ENCODE measurements at places on chromosomes 5 and 9. TPM values are rescaled to one million over a fixed set of nuclear protein-coding genes. Genes with fewer than 3 reads are reported as not detected.
A peak's percentile ranks its signal among the peaks of the same experiment; 100 is the strongest.

- DNase-seq, result no peak
These were observed 147.2 kb downstream of the PDZD2 start for GRCh38 chr5:31786090-31786631.

SAPCD2 gene
- polyA plus RNA-seq, result 10.4 TPM

DNA sequence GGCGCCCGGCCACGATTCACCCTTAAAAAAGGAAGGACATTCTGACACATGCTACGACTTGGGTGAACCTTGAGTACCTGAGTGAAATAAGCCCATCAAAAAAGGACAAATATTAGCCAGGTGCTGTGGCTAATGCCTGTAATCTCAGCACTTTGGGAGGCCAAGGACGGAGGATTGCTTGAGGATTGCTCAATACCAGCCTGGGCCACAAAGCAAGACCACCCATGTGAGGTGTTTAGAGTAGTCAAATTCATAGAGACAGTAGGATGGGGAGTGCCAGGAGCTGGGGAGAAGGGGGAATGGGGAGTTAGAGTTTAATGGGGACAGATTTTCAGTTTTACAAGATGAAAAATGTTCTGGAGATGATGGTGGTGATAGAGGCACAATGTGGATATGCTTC lies 32.1 kb upstream of the IER5L start:
- no peak for DNase-seq

DNA sequence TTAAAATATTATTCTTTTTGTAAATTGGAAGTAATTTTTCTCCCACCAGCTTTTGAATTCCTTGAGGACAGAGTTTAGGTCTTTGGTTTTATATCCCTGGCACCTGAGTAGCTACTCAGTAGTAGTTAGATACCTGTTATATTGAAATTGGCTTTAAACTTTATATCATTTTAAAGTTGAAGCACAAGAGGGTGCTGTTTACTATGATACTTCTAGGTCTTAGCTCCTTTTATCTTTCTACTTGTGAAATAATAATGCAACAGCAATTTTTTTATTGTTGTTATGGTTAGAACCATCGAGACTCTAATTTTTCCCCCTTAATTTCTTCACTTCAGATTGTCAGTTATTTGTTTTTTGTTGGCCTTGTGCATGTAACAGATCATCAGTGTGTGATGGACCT lies 46.3 kb downstream of the AP3S1 start:
- peak; percentile 15 for DNase-seq

DNA sequence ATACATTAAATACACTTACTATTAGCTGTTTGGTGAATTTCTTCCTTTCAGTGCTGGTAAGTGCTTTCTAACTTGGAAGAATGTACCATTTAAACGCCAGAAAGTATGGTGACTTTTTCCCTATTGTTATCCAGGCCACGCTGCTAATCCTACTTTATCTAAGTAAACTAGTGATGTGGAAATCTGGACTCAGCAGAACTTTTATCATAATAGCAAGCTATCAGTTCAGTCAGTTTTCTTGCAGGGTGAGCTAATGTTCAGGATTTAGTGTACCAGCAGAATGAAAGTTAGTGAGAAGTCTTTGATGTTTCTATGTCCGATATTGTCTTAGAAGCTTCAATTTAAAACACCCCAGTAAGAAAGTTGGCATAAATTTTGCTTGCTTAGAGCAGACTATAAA lies 72.2 kb downstream of the HSD17B4 start:
- DNase-seq, result no peak

DEPDC1B gene
- 29.5 TPM for polyA plus RNA-seq

DNA sequence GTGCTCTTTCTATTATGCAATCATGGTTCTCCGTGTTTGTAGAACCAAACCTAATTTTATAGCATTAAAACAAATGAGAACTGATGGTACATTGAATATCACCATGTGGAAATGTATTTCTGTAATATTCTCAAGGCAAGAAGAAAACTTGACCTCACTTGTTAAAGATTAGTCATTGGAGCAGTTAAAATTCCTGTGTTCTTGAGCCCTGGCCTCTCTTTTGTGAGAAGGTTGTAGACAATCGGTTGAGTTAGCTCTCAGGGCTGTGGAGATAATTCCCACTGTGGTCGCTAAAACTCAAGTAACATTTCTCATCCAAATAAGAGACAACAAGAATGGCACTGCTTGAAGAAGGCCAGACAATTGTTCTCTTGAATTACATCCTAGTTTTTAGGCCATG lies 216.0 kb upstream of the KLF4 start:
- no peak for DNase-seq

- no peak for DNase-seq
These were observed 28.5 kb upstream of the PTGER4 start for GRCh38 chr5:40651201-40651600.

GRCh38 chr5:67908126-67908765 lies 307.3 kb upstream of the PIK3R1 start:
- no peak for DNase-seq

DNA sequence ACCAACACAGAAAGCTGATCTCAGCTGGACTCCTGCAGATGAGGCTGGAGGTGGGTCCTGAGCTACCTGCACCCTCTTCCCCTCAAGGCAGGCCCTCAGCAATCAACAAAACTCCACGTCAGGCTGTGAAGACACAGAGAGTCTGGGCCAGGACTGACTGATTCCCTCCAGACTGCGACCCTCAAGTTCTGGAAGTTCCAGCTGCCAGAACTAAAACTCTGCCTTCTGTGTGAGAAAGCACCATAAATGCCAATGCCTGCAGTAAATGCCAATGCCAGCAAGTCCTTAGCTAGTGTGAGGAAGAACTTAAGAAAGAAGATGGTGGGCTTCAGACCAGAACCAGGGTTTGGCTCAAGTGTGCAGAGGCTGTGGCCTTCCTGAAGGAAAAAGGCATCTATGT lies 42.5 kb upstream of the GABBR2 start:
- DNase-seq, result no peak

GRCh38 chr5:154850255-154851062 lies at the start of gene FAXDC2:
Gene FAXDC2 (minus strand): TSS chr5:154850603. CDS start chr5:154838178, 12,425 bp downstream.
- DNase-seq, result peak; percentile 93

LPCAT1 gene
- polyA plus RNA-seq, result 41.6 TPM

GRCh38 chr5:74877624-74878304 lies 11.6 kb upstream of the FAM169A start:
- no peak for DNase-seq

FGF1 gene
- 19.0 TPM for polyA plus RNA-seq

CDC20B gene
- 0.63 TPM for polyA plus RNA-seq

MARVELD2 gene
- polyA plus RNA-seq, result 33.7 TPM

- DNase-seq, result peak; percentile 29
These were observed 640 bp upstream of the DPM2 start for GRCh38 chr9:127938298-127938690.

DNA sequence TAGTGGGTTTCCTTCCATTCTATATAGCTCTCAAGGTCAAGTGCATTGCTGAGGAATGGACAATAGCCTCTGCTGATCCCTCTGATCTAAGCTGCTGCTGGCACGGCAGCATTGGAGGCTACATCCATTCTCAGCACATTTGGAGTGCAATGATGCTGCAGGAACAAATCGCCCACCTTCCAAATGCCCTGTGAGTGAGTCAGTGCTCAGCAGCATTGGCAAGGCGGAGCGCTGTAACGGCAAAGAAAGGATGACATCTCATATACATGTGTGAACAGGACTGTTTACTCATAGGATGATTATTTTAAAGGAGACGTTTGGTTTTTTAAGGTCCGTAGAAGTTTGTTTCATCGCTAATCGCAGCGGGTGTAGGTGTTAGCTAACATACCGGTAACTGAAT lies 408.7 kb downstream of the ARHGEF28 start:
- no peak for DNase-seq

LRRC8A gene
- 36.2 TPM for polyA plus RNA-seq

FAM221B gene
- polyA plus RNA-seq, result 0.12 TPM

GRCh38 chr9:116471944-116472506 lies 215.1 kb upstream of the TRIM32 start:
- DNase-seq, result no peak

- no peak for DNase-seq
These were observed 64.4 kb downstream of the NUDT12 start for GRCh38 chr5:103498211-103498610.

GRCh38 chr9:126150411-126151030 lies 176.1 kb upstream of the MVB12B start:
- no peak for DNase-seq

DNA sequence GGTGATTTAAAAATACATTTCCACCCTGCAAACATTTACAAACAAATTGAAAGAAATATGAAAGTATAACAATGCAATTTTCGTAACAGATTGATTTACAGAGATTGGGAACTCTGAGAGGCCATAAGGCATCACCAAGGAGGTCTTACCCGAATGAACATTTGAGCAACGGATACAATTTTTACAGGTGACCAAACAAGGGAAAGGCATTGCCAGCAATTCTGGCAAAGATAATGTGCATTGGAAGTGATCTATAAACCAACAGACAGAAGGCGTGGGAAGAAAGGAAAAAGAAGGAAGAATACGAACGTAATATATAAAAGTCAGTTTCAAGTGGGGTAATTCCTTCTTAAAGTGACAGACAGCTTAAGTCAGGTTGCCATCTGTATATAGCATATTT lies 295.9 kb downstream of the CDH12 start:
- DNase-seq, result no peak

DNA sequence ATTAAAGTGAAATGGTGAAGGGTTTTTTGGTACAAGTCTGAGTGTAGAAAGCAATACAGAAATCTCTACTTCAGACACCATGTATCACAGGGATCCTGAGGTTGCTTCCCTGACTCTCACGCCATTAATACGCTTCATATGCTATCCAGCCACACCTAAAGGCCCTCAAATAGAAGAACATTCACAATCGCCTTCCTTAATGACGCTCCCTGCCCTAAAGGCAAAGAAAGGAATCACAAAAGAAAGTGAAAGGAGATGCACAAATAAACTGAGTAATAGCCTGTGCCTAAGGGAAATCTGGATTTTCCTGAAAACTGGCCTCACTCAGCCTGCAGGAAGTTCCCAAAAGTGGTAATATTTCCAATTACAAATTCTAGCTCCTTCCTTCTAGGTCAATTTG lies 1002.7 kb upstream of the DMAC1 start:
- no peak for DNase-seq

GRCh38 chr9:113566016-113566711 lies 102.6 kb downstream of the RGS3 start:
- DNase-seq, result no peak
